ENCODE measurements at places on chromosomes 2 and 18.

DNA sequence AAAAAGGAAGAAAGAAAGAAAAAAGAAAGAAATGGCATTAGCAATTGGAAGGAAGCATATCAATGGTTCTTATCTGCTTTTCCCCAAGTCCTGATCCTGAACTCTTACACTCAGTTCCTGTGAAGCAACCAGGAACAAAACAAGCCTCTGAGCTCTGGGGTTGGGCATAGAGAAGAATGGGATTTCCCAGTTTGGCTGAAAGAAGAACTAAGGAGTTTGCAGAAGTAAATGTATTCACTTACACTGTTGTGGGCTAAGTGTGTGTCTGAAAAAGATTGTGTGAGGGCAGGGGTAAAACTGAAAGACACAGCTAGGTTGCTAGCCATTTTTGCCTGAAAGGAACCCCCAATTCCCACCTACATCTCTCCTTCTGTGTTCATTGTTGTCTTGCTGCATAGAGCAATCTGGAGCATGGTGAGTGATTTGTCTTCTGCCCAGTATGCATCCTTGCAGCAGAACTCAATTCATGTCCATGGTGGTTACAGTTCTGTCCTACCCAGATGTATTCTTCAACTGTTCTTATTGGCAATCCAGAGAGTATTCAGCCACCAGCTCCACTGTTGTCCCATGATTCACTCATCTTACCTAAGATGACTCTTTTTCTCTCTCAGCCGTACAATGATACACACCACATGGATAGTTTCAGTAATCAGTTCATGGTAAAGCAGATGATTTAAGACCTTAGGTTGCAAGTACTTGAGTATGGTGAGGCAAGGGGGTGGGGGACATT is 348.7 kb downstream of the ARHGAP15 start:
- DNase-seq: no peak

GRCh38 chr2:185644828-185645227 is 93.8 kb upstream of the FSIP2 start:
- DNase-seq: no peak

GRCh38 chr2:162581959-162582798 is 238.2 kb downstream of the GCA start:
- DNase-seq: no peak

DNA sequence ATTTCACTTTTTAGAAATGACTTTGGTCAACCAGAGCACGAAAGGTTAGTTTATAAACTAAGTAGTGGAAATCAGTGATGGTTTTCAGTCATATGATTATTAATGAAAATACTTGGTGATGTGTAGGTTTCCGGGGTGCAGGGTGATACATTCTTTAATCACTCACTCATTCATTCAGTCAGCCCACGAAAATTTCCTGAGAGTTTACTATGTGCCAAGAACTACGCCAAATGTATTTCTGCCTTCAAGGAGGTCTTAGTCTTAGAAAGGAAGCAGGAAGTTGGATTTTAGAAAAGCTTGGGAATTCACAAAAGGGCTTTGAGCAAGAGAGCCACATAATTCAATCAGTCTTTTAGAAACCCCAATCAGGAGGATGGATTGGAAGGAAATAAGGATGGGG is 543.6 kb downstream of the PLCL1 start:
- DNase-seq: no peak

GRCh38 chr18:56747032-56747658 is 96.0 kb downstream of the WDR7 start:
- DNase-seq: no peak

- DNase-seq: peak; percentile 48
These were observed 517 bp downstream of the GCFC2 start for GRCh38 chr2:75710220-75710576.

DNA sequence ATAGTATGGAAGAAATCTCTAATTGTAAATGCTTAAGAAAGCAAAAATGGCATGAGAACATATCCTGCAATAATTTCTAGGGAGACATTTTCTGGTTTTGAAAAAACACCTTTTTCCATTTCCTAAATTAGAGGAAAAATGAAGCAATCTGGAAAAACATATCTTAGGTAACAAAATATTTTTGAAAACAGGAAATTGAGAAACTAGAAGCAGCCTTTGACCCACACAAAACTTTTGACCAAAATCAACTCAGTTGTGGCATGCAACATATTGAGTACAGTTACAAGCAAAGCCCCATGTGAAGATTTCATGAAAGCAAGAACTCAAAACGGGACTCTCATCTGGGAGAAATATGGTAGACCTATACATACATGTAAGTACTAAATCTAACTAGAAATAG is 28.6 kb upstream of the CHAC2 start:
- DNase-seq: no peak

DNA sequence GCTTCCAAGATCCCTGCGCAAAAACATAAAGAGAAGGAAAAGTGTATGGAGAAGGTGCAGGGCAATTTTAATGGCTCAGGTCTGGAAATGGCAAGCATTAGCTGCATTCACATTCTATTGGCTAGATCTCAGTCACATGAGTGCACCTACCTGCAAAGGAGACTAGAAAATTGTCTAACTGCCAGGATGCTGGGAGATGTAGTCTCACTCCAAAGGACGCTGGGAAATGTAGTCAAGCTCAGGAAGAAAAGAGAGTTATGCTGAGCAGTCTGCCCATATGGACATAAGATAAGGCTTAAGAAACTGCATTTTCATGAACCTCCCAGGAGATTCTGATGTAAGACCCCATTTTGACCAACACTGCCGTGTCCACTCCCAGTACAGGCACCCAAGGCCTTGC is 9.5 kb upstream of the KLHL29 start:
- DNase-seq: peak; percentile 12

DNA sequence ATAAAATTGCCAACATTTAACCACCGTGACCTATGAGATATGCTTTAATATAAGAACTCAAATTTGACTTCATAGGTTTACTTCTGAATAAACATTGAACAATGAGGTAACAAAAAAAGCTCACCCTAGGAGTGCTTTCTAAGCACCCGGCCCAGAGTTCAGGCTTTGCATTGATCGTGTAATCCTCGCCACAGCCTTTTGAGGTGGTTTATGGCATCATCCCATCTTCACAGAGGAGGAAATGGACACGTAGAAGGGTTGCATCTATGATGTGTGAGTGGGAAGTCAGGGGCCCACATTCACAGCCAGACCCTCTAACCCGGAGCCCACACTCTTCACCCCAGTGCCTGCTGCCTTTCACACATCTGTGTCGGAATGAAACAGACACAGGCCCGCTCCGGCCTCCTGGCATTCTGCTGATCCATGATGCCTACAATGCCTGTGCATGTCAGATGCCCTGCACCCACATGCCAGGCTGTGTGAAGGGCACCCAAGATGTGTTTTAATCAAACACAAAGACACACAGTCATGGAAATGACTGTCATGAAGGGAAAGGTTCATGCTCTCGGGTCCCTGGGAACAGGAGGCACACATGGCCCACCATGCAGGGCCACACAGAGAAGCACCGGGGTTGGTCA is 48.6 kb upstream of the RPL31 start:
- no peak for DNase-seq

GRCh38 chr2:156436497-156437085 is 412 bp downstream of the GPD2 start:
- DNase-seq: no peak

GRCh38 chr2:167961536-167962048 is 285.8 kb downstream of the STK39 start:
- DNase-seq: no peak

GRCh38 chr18:47993409-47993808 is 63.0 kb upstream of the SMAD2 start:
- no peak for DNase-seq

DNA sequence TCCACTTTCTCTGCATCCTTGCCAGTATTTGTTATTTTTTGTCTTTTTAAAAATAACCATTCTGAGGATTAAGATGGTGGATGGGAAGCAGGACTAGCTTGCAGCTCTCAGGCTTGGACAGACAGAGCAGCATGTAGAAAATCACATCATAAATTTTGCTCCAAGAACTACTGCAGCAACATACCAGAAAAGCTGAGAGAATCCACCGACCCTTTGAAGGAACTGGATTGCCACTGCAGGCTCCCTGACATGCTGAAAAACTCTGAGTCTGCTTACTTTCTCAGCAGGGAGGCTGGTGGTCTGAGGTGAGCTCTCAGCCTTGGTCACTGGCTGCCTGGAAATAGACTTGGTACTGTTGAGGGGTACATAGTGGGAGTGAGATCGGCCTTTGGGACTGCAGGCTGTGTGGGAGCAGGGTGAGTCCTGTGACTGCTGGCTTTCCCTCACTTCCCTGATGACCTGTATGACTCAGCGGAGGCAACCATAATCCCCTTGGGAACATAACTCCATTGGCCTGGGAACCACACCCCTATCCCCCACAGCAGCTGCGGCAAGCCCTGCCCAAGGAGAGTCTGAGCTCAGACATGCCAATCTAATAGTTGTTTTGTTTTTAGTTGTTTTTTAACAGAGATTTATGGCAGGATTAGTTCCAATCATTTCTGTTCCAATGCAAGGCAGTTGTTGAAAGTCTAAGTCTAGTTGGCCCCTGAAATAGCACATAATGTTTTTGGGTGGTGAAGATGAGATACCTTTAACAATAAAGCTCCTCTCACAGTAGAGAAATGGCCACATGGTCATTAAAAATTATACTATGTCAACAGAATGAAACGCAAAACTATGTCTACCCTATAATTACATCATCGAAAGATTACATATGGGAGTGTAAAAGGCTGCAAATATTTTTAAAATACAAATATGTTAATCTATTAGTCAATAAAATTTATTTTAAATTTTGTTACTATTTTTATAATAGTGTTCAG is 414.2 kb upstream of the CHAC2 start:
- DNase-seq: no peak

GRCh38 chr18:79947881-79948610 is 3.4 kb downstream of the SLC66A2 start:
- no peak for DNase-seq

- no peak for DNase-seq
These were observed 72.0 kb downstream of the STRADB start for GRCh38 chr2:201523506-201523905.

GRCh38 chr2:173749315-173749714 is 215.9 kb downstream of the SP3 start:
- DNase-seq: no peak

DNA sequence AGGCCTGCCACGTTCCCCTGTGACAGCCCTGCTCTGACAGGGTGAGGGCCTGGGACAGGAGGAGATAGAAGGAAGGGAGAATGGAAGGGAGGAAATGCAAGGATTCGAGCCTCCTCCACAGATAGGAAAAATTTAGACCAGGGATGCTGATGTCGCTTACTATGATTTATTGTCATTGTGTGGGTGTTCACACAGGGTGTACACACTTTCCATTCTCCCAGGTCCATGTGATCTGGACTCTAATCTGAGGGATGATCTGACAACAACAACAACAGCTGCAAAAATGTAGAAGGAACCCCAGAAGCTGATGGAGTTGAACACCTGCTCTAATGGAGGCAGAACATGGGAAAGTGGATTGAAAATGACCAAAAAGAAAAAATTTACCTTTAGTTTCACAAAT is 231.7 kb upstream of the TNP1 start:
- no peak for DNase-seq

- DNase-seq: no peak
These were observed 141.1 kb upstream of the COPS8 start for GRCh38 chr2:236944561-236944960.

DNA sequence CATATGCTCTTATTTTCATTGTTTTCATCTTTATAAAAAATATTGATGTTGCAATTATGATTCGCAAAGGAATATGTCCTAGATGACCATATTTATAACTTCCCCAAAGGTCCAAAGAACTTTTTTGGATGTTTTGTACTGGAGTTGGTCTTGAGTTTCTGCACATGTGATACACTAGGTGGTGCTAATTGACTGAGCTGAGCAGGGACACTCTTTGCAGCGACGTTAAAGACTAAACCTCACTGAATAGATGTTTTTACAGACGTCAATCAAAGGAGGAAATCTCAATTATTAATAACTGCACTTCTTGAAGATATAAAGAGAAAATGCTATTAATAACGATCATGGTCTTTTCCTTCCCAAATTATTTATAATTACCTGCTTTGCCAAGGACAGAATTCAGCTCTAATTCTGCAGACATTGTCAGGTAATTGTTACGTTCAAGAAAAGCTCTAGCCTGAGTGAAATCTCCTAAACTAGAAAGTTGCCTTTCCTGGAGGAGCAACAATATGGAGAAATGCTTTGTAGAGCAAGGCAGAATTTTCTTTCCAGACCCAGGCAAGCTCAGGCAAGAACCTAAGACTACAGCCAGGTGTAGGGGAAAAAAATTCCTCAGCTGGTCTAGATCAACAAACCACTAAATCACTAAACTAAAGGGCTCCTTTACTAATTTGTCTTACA is 119.3 kb upstream of the RBBP8 start:
- DNase-seq: peak; percentile 20

GRCh38 chr2:59851836-59852475 is 701.5 kb downstream of the BCL11A start:
- DNase-seq: no peak
